Activated CD8-positive, alpha-beta T cell treated with anti-CD3 and anti-CD28 coated beads, Interleukin-2, amount 10 ng/mL, durations not matched to agents 7 days and 5 days (primary cell): ENCODE measurements at places on chromosomes 2 and 18. TPM values are rescaled to one million over a fixed set of nuclear protein-coding genes. Genes with fewer than 3 reads are reported as not detected.

Gene TUBA4B
- total RNA-seq, result not detected

- DNase-seq, result no peak
These were observed 3.7 kb downstream of the SMAD7 start for GRCh38 chr18:48947092-48947491.

DNA sequence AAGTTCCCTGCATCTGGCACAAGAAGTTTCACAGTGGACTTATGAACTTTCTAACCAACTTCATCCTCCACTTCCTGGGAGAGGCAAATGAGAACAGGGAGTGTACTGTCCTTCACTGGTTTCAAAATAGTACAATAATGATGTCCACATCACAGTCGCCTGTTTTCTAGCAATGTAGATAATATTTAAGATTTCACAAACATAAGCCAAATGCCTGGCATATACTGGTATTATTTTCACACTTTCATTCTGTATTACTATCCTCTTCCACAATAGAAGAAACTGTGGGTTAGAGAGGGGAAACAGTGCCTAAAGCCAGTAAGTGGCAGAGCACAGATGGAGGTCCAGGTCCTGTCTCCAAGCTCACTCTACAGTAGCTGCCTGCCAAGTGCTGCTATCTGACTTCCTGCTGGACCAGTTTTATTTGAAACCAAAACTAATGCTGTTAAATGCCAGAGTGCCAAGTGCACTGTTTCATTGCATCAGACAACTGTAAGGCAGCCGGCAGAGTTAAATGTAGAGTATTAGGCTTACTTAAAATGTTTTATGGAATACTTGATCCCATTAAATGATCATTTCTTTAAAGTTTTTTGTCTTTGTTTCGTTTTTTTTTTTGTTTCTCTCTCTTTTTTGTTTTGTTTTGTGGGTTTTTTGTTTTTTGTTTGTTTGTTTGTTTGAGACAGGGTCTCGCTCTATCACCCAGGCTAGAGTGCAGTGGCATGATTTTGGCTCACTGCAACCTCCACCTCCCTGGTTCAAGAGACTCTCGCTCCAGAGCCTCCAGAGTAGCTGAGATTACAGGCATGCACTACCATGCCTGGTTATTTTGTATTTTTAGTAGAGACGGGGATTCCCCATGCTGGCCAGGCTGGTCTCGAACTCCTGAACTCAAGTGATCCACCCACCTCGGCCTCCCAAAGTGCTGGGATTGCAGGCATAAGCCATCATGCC is 15.1 kb downstream of the COBLL1 start:
- DNase-seq, result no peak

Gene OTOF
- total RNA-seq, result 19.9 TPM
